ENCODE measurements at places on chromosomes 16 and 17.

DNA sequence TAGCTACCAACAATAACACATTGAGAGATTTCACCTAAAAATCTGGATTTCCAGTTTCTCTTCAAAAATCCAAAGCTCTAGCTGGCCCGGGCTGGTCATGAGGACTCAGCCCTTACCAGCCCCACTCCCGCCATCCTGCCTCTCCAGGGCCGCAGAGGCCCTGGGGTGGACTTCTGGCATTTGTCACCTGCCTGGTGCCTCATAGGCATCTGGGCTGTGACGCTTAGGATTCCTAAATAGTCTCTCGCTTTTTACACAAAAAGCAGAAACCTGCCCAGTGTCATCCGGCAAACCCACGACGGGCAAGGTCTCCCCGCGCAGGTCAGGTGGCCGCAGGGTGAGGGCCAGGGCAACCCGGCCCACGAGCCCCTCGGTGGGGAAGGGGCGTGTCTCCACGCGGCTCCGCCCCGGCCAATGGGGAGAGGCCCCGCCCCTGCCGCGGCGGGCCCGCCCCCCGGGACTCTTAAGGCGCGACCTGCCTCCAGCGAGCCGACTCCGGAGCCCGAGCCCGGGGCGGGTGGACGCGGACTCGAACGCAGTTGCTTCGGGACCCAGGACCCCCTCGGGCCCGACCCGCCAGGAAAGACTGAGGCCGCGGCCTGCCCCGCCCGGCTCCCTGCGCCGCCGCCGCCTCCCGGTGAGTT, at the start of gene VASN:
Gene VASN (plus strand): TSS at position 492 of the 644 bp plus-strand sequence. CDS start 9,030 bp downstream, outside the sequence.
- DNase-seq = no peak

DNA sequence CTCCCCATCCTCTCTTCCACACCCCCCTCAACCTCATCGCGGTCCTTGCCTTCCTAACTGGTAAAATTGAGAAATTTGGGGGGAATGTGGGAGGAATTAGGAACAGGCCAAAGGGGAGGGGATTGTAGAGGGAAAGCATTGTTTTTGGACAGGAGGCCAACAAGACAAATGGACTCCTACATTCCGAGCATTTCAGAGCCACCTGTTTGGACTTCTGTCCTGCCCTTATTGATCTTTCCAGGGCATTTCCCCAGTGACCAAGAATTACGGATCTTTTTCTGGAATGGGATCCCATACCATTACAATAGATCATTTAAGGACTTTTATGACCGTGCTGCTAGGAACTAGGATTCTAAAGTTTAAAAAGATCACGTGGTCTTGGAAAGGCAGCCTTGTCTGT, 221.3 kb upstream of the ASIC2 start:
- DNase-seq = no peak

DNA sequence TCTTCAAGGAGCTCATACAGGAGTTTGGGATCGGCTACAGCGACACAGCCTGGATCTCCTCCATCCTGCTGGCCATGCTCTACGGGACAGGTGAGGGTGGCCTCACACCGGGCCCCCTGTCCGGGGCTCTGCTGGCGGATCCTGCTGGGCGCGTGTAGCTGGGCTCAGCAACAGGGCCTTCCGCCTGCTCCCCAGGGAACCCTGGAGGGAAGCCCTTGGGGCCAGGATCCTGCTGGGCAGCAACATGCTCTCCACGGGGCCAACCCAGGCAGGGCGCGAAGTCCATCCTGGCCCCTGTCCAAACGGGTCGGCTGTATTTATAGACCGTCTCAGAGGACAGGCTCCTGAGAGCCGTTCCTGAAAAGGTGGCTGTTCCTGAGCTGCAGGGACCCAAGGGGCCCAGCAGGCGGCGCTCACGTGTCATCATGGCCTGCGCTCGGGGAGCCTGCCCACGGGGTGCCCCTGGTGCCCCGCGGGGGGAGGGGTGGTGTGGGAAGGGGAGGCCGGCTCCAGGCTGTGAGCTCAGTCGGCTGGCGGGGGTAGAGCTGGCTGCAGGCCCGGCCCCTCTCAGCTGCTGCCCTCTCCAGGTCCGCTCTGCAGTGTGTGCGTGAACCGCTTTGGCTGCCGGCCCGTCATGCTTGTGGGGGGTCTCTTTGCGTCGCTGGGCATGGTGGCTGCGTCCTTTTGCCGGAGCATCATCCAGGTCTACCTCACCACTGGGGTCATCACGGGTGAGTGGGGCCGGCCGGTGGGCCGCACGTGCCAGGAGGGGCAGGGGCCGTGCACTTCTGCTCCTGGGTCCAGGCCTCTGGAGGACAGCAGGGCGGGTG, 7.5 kb downstream of the SLC16A3 start:
- DNase-seq = peak; percentile 53

GRCh38 chr17:44111777-44112176, 11.7 kb downstream of the HDAC5 start:
- no peak for DNase-seq

DNA sequence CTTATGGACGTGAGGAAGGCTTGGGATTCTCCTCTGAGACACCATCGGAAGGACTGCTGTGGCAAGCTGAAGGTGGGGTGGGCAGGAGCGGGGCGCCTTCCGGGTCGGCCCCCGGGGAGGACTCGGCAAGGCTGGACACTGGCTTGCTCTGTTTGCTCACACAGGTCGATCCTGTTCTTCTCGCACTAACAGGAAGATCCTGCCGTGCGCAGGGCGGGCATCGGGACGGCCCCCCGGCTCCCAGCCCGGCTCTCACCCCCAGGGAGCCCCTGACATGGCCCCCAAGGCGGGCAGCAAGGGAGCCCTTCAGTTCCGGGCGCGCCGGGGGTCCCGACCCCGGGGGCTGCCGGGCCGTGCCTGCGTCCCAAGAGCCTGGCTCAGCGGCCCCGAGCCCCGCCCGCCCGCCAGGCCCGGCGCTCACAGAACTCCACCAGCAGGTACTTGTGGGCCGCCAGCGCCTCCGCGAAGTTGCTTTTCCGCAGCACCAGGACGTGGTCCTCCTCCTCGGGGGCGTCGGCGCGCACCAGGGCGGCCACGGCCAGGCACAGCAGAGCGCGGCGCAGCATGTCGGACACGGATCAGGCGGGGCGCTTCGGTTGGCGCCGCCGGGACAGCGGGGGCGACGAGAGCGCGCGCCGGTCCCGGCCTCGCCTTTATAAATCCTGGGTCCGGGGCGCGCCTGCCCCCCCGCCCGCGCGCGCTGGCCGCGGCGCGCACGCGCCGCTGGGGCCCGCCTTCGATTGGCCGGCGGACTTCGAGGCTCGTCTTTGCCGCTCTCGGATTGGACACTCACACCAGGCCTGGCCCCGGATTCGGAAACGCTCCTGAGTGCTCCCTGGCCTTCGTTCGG, at the start of gene P4HB:
Gene P4HB (minus strand): TSS at position 630 of the 850 bp plus-strand sequence. CDS start 64 bp downstream, at position 566.
- no peak for DNase-seq

DNA sequence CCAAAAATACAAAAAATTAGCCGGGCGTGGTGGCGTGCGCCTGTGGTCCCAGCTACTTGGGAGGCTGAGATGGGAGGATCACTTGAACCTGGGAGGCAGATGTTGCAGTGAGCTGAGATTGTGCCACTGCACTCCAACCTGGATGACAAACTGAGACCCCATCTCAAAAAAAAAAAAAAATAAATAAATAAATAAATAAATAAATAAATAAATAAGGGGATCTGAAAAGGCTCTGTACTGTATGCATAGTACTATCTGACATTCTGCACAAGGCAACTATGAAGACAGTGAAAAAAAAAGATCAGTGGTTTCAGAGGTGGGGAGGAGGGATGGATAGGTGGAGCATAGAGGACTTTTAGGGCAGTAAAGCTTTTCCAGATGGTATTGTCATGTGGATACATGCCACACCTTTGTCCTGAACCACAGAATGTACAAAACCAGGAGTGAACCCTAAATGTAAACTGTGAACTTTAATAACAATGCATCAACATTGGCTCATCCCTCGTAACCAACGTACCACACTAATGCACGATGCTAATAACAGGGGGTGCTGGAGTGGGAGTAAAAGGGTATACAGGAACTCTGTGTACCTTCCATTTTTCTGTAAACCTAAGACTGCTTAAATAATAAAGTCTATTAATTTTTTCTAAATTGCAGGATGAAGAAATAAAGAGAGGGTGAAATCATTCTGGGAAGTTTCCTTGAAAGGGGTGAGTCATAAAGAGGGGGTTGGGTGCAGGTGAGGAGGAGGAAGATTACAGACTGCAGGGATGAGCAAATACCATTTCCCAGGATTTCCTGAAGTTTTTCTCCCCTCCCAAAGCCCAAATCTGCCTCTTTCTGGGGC, 155.8 kb upstream of the SDK2 start:
- DNase-seq = no peak

DNA sequence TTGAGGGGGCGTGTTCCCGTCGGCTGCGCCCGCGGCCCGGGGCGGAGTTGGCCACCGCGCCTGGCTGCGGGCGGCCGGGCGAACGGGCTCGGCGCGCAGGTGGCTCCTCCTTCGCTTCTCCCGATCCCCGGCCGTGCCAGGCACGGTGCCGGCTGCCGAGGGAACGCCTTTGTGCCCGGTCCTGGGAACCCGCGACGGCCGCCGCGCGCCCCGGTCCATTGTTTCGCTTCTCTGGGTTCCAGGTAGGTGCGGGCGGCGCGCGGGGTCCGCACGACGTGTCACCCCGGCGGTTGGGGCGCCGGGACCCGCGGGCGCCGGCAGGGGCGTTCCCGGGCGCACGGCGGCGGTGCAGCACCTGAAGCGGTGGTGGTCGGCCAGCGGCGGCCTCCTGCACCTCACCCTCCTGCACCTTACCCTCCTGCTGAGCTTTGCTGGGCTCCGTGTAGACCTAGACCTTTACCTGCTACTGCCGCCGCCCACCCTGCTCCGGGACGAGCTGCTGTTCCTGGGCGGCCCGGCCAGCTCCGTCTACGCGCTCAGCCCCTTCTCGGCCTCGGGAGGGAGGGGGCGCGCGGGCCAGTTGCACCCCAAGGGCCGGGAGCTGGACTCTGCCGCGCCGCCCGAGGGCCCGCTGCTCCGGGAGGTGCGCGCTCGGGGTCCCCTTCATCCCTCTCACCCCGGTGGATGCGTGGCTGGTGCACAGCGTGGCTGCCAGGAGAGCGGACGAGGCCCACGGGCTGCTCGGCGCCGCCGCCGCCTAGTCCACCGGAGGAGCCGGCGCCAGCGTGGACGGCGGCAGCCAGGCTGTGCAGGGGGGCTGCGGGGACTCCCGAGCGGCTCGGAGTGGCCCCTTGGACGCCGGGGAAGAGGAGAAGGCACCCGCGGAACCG, 99.9 kb downstream of the EFCAB13 start:
- DNase-seq = peak; percentile 42

- DNase-seq = peak; percentile 40
Observed at GRCh38 chr17:78716814-78717393, 65.2 kb downstream of the CYTH1 start.

DNA sequence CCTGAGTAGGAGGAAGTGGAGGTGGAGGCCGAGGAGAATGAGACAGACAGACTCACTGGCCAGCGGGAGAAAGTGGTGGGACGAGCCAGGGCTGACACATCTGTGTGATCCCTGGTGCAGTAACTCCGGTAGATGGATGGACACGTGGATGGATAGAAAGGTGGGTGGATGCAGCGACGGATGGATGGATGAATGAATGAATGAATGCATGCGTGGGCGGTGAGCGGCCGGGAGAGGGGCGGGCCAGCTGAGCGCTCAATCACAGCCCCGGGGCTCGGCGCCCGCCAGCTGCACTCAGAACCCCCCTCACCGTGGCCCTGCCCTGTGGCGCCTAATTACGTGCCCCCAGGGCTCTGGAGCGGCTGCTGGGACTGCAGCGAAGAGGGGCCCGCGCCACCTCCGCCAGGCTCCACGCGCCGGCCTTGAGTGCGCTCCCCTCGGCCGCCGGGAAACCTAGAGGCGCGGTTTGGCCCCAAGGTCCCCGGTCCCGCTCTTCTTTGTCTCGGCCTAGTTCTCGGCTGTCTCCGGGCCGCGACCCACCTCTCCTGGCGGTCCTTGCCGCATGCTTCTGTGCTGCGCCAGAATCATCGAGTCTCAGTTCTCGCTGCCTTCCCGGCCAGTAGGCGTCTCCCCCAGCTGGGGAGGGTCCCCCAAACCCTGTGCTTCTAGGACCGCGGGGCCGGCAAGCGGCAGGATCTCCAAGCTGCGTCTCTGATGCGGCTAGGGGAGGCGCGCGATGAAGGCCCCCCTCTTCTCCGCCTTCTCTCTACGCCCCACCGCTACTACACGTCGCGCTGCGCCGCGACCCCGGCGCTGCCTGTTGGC, 41.0 kb downstream of the RAI1 start:
- DNase-seq = no peak

DNA sequence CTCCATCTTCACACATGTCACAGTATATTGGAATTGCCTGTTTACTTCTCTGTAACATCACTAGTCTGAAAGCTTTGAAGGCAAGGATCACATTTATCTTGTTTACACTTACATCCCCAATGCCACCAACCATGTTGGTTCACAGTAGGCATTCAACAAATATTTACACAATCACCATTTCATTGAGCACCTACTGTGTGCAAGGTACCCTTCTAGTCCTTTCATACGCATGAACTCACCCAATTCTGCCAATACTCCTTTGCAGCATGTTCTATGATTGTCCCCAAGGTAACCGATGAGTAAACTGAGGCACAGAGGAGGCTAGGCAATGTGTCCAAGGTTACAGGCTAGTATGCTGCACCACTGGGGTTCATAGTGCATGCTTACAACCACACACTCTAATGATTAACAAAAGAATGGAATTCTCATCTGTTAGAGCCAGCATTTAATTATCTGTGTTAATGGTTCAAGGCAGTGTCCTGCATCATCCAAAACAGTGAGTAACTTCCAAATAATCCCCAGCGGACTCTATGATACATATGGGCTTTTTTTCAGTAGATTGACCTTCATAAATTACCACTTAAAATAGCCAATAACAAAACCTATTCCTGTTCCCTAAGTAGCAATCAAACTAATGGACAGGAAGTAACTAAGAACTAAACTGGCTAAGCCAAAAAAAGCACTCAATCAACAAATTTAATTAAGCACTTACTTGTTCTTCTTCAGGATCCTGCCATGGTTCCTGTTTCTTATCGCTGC, 364.5 kb upstream of the XYLT1 start:
- no peak for DNase-seq

- DNase-seq = no peak
Observed at GRCh38 chr16:22255335-22255734, 41.9 kb upstream of the POLR3E start.

GRCh38 chr17:81650951-81651350, 5.4 kb downstream of the PDE6G start:
- no peak for DNase-seq

- DNase-seq = no peak
Observed at GRCh38 chr17:48328457-48328856, 101.6 kb downstream of the SKAP1 start.

DNA sequence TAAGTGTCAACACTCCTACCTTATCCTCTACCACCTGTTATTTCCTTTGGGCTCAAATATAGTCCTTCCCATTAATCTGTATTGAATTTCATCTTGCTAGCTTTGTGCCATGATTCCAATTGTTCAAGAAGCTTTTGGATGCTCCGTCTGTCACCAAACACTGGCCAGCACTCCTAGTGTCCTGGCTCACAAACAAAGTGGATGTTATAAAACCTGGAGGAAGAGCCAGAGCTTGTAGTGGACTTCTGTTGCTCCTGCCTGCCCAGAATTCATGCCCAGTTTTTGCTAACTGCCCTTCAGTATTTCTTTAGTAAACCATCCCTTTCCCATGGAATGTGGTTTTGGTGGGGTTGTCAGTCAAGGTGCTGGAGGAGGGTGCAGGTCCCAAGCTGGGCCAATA, 77.2 kb upstream of the HS3ST2 start:
- no peak for DNase-seq

All from DMS79 treated with DMSO at 0.1 percent for 48 hours (cell line).